ENCODE measurements at places on chromosomes 6 and 20.

DNA sequence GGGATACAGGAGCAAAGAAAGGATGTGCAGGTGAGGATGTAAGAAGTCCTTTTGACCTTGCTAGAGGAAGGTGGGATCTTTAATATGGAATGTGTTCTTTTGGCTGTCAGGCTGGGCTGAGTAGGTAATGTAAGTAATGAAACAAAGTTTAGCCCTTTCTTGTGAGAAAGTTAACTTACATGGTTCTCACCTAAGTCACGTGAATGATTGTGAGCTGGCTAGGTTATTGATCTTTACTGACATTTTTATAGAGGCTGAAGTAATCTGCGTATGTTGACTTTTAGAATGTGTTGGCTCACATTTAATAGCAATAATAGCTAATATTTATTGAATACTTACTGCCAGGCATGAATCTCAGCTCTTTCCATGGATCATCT lies 2.6 kb downstream of the TOP1 start:
- H3K4me3 ChIP-seq, result peak overlapping the region; percentile 97
- no peaks in the 10 kb centered on the region for H3K36me3 ChIP-seq
- H3K27me3 ChIP-seq, result no peaks in the 10 kb centered on the region
- H3K4me1 ChIP-seq, result peaks cover 5% of the 10 kb centered on the region

- no peak overlapping the region for H3K27ac ChIP-seq
- peaks cover 23% of the 10 kb centered on the region for H3K4me1 ChIP-seq
- no peaks in the 10 kb centered on the region for H3K27me3 ChIP-seq
- DNase-seq, result no peak
- H3K4me3 ChIP-seq, result no peak overlapping the region
- no peaks in the 10 kb centered on the region for H3K36me3 ChIP-seq
Observed at GRCh38 chr20:10508468-10509251, 73.6 kb downstream of the SLX4IP start.

DNA sequence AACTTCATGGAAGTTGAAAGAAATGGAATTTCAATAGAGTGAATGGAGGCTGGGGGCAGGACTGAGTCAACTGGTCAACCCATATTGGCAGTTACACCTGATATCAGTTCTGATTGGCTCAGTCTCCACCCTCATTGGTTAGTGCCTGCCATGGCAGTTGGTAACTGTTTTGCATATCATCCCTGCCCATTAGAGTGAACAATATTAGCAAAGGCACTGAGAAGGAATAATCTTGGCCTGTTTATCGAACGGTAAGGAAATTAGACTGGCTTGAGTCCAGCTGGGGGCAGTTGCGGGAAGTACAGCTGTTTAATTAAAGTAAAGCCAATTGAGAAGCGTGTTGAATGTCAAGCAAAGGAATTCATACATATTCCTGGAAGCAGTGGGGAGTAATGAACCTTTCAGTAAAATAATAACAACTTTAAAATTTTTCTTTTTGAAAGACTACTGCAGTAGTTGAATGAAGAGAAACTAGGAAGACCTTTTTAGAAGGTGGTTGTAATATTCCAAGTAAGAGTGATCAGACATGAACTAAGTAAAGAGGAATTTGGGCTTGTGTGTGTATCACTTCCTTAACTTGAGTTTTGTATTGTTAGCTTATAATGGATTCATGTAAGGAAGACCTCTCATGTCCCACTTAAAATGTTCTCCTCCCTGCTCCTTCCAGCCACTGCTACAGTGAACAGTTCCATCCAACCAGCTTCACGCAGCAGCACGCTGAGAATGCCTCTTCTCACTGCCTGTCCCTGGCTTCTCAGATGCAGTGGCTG lies 17.2 kb upstream of the FAM50B start:
- DNase-seq, result no peak
- no peak overlapping the region for H3K27ac ChIP-seq
- no peaks in the 10 kb centered on the region for H3K27me3 ChIP-seq
- no peaks in the 10 kb centered on the region for H3K36me3 ChIP-seq
- H3K4me3 ChIP-seq, result no peak overlapping the region

- H3K4me3 ChIP-seq, result no peak overlapping the region
- H3K27me3 ChIP-seq, result no peaks in the 10 kb centered on the region
- H3K27ac ChIP-seq, result no peak overlapping the region
- no peaks in the 10 kb centered on the region for H3K4me1 ChIP-seq
Observed at GRCh38 chr6:166776571-166776970, 149.5 kb upstream of the RPS6KA2 start.

DNA sequence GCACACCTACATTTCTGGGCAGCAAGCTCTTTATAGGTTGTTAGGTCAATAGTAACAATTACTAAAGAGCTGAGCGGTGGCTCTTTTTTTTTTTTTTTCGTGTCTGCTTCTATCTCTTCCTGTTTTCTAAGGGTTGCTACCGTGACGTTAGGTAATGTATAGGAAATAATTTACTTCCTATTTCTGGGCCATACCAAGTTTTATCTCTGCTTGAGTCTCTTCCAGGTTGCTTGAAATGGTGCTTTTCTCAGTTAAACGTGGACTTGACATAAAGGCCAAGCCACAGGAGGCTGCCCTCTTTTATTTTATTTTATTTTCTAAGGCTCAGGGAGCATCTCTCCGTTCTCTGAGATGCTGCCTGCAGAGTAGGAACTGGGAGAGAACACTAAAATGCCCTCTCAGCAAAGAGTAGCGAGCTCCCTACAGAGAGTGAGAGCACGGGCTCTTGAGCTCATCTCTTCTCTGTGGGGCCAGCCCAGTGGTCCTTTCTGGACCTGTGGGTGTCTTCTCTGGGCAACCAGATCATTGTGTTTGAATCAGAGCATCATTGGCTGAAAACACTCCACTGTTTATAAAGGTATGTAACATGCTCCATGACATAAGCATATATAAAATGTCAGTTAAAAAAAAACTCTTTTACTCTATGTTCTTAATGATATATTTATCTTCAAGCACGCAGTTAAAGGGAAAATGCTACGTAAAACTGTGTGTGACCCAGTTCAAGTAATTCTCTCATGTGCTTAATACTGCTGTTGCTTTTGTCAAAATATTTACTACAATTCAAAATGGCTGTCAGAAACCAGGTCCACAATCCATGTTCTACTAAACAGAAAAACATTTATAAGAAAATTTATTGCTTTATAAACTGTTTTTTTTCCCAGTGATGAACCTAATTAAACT lies at the start of gene ZNF831:
Gene ZNF831 (plus strand): TSS at position 191 of the 900 bp plus-strand sequence. CDS start 27,199 bp downstream, outside the sequence.
- peak within 1 kb of the TSS; percentile 63 for H3K27ac ChIP-seq
- peaks cover 2% of the 10 kb centered on the region for H3K27me3 ChIP-seq
- peaks cover 4% of the 10 kb centered on the region for H3K4me1 ChIP-seq
- H3K36me3 ChIP-seq, result no peaks in the 10 kb centered on the region
- H3K4me3 ChIP-seq, result no peak within 1 kb of the TSS
- DNase-seq, result no peak

DNA sequence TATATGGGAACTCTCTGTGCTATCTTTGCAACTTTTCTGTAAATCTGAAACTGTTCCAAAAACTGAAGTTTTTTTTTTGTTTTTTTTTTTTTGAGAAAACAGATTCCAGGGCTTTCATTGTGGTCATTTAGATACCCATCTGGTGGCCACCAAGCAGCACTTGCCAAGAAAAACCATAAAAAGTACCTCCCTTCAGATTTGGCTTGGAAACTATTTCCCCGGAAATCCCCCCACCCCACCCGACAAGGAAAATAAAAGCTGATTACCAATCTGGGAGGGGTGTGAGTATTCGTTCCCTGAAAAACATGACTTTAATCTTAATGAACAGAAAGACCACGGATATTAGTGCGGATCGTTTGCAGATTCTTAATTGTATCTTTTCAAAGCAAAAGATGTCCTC lies 1.9 kb downstream of the NFATC2 start:
- no peaks in the 10 kb centered on the region for H3K27me3 ChIP-seq
- DNase-seq, result no peak
- peak overlapping the region; percentile 88 for H3K4me3 ChIP-seq
- peak overlapping the region; percentile 82 for H3K27ac ChIP-seq

- H3K4me3 ChIP-seq, result no peak overlapping the region
- no peaks in the 10 kb centered on the region for H3K27me3 ChIP-seq
- H3K36me3 ChIP-seq, result peaks cover 24% of the 10 kb centered on the region
- H3K27ac ChIP-seq, result no peak overlapping the region
- peaks cover 12% of the 10 kb centered on the region for H3K4me1 ChIP-seq
Observed at GRCh38 chr6:37283671-37284151, 25.8 kb upstream of the TMEM217 start.

DNA sequence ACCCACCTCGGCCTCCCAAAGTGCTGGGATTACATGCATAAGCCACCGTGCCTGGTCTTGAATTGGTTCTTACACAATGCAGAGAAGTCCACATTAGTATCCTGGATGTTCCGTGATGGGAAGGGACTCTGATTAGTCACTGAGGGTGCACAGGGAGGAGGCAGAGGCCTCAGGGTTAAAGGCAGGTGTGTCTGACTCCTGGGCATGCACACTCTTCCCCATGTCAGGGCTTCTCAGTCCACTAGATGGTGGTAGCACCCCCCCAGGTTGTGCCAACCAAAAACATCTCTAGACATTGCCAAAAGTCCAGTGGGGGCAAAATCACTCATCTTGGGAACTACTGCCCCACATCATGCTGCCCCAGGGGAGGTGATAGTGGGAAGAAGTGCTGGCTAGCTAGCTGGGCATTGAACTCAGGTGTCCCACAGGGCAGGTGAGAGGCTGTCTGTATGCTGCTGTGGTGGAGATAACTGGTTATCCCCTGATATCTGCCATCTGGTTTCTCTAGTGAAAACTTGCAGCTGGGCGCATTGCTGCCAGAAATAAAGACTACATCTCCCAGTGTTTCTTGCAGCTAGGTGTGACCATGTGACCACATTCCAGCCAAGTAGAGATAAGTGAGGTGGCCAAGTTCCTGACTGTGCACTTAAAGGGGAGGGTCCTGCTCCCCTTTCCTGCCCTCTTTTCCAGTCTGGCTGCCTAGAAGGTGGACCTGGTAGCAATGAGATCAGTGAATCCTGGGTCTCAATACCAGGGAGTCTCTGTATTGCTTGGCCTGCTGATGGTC lies 8.4 kb upstream of the NSFL1C start:
- peaks cover 2% of the 10 kb centered on the region for H3K4me1 ChIP-seq
- H3K4me3 ChIP-seq, result no peak overlapping the region
- DNase-seq, result no peak
- H3K36me3 ChIP-seq, result no peaks in the 10 kb centered on the region

GRCh38 chr20:32204205-32205109 lies 3.1 kb downstream of the PLAGL2 start:
- H3K27me3 ChIP-seq, result no peaks in the 10 kb centered on the region
- H3K36me3 ChIP-seq, result peaks cover 25% of the 10 kb centered on the region
- no peak for DNase-seq
- H3K4me3 ChIP-seq, result peak overlapping the region; percentile 77
- H3K27ac ChIP-seq, result peak overlapping the region; percentile 84

- H3K36me3 ChIP-seq, result no peaks in the 10 kb centered on the region
- no peak overlapping the region for H3K27ac ChIP-seq
- no peak overlapping the region for H3K4me3 ChIP-seq
- H3K4me1 ChIP-seq, result peaks cover 4% of the 10 kb centered on the region
Observed at GRCh38 chr6:82144007-82144851, 103.3 kb downstream of the IBTK start.

DNA sequence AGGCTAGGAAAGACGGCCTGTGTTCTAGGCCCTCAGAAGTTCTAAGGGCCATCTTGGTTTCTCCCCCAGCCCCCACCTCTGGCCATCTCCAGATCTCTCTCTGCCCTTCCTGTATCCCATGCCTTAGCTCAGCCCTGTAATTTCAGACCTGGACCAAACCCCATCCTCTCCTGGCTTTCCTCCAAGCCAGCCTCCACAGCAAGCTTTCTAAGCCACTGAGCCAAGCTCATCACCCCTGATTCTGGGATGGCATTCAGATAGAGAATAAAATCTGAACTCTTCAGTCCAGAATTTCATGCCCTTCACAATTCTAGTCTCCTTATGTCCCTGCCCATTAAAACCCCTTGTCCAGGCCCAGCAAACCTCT lies 18.9 kb upstream of the CCM2L start:
- no peaks in the 10 kb centered on the region for H3K36me3 ChIP-seq
- no peaks in the 10 kb centered on the region for H3K27me3 ChIP-seq
- H3K27ac ChIP-seq, result no peak overlapping the region
- H3K4me1 ChIP-seq, result no peaks in the 10 kb centered on the region

DNA sequence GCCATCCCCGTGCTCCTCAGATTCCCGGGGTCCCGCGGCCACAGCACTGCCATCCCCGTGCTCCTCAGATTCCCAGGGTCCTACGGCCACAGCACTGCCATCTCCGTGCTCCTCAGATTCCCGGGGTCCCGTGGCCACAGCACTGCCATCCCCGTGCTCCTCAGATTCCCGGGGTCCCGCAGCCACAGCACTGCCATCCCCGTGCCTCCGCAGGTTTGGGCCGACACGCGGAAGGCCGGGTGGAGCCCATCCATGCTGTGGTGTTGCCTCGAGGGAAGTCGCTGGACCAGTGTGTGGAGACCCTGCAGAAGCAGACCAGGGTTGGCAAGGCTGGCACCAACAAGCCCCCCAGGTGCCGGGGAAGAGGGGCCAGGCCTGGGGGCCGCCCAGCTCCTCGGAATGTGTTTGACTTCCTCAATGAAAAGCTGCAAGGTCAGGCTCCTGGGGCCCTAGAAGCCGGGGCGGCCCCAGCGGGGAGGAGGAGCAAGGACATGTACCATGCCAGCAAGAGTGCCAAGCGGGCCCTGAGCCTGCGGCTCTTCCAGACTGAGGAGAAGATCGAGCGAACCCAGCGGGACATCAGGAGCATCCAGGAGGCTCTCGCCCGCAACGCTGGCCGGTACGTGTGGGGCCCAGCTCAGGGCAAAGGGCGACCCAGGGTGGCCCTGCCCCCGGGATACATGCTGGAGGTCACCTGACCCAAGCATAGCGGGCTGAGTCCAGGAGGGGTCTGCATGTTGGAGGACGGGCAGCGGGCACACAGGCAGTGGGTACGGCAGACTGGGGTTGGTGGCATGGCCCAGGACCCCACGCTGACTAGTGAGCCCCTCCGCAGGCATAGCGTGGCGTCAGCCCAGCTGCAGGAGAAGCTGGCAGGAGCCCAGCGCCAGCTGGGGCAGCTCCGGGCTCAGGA lies 1.3 kb upstream of the LIME1 start:
- H3K36me3 ChIP-seq, result peaks cover 8% of the 10 kb centered on the region
- no peak overlapping the region for H3K4me3 ChIP-seq

DNA sequence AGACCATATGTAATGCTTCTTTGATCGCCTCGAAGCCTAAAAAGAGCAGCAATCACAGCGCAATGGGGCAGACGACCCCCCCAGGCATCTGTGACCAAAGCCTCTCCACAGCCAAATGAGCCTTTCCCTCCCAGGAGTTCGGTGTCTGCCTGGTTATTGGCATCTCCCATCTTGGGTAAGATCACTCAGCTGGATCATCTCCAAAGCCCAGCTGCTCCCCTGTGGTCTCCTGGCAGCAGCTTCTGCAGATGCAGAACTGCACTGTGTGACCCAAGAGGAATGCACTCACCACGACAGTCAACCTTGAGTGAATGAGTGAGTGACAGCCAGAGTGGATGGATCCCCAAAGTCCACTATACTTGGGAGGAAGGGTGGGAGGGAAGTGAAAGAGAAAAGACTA lies 44.8 kb upstream of the IYD start:
- no peaks in the 10 kb centered on the region for H3K4me1 ChIP-seq
- no peak overlapping the region for H3K4me3 ChIP-seq
- no peaks in the 10 kb centered on the region for H3K36me3 ChIP-seq
- H3K27ac ChIP-seq, result no peak overlapping the region
- DNase-seq, result no peak
